ENCODE measurements at places on chromosomes 3 and 15. TPM values are rescaled to one million over a fixed set of nuclear protein-coding genes. Genes with fewer than 3 reads are reported as not detected.

SYNPR gene
- not detected for polyA plus RNA-seq

CSPG4 gene
- 6.4 TPM for polyA plus RNA-seq

DNA sequence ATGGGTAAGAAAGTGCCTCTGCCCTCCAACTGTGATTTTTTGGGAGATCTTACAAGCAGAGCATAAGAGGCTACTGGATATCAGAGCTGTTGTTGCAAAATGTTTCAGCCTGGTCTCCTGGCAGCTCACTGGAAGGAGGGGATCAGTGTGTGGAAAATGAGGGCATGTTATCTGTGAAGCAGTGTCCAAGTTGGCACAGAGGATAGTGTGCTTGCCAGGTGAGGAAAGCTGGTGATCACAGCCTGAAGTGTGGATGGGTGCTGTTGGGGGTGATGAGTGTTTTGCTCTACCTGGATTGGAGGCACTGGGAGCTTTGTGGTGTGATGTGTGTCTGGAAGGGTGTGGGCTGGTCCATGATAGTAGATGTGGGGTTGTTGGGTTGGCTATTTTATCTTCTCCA, 69.3 kb downstream of the MCTP2 start:
- DNase-seq = no peak

DNA sequence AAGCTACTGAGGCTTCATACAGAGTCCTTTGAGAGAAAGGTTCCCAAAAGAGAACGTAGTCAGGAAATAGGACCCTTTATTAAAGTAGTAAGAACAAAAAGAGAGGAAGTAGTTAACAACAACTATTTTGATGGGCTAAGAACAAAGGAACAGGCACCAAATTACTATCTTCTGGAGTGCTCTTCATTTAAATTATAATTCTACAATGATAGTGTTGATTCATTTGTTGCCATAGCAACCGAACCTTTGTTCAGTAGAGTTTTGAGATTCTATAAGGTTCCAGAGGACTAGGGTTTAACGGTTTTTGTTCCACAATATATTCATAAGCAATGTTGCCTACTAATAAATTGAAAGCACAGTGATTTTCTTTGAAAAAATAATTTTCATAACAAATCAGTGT, 78.8 kb downstream of the CMSS1 start:
- DNase-seq = no peak

GRCh38 chr15:101123222-101123910, 128.5 kb downstream of the CHSY1 start:
- no peak for DNase-seq

DNA sequence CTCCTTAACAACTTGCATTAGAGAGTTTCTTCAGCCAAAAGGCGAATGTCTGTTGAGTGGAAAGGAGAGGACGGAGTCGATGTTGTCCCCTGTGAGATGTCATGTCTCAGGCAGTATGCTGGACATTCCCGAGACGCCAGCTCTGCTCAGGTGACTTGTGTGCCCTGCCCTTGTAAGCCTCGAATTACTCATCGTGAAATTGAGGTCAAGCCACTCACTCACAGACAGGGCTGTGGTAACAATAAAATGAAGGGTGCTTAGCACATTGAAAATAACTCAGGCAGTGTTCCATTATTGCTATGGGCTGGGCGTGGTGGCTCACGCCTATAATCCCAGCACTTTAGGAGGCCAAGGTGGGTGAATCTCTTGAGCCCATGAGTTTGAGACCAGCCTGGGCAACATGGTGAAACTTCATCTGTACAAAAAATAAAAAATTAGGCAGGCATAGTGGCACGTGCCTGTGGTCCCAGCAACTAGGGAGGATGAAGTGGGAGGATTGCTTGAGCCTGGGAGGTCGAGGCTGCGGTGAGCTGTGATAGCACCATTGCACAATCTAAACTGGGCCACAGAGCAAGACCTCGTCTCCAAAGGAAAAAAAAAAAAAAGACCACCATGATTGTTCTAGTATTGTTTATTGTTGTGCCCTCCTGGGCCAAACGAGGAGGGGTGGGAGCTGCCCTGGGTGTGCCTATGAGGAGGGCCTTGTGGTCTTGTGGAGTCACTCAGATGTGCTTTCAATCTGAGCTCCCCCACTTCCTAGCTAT, 214.4 kb downstream of the THSD4 start:
- DNase-seq = peak; percentile 23

GRCh38 chr15:62588938-62589670, 424.0 kb upstream of the C2CD4B start:
- no peak for DNase-seq

DNA sequence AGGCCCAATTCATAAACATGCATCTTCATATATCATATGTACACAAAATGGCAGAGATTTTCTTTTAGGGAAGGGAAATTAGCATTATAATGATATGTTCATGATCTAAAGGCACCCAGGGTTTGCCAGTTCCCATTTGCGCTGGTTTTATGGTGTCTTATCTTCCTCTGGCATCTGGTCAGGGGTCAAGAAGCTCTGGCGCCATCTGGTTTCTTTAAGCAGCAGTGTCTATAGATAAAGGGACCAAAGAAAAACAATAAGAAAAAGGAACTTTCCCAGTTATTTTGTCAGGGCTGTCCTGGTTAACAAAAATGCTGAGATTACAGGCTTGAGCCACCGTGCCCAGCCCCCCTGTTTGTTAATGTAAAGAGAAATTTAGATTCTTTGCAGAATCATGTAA, 3.3 kb upstream of the DCP1A start:
- DNase-seq = peak; percentile 8

GRCh38 chr3:113968986-113969385, 21.2 kb downstream of the ZDHHC23 start:
- DNase-seq = no peak

DNA sequence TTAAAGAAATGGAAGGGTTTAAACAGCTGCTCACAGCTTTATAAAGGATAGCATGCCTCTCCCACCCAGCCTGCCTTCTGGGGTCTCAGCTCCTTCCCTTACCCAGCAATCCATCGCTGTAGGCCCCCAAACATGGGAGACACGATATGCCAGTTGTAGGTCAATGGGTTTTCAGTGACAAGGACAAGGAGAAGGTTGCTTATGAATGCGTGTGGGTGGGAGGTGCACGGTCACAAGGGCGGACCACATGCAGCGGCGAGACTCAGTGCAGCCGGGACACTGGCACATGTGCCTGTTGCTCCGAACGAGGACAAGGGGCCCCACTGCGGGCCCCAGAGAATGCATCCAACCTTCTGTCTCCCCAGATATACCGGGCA, 67.0 kb downstream of the MGLL start:
- no peak for DNase-seq

DNA sequence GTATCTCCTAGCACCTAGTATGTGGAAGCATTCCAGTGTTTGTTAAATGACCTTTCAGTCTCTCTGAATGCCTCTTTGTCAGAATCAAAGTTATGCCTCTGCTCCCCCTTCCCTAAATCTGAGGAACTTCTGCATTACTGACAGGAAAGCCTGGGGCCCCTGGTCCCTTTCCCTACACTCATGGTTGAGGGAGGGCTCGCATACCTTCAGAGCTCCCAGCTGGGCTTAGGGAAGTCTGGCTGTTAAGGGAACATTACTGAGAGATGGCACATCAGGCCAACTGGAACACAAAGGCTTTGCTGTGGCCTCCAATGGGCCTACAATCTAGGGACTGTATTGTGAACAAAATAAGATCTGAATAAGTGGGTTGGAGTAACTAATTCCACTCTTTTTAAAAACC, 10.3 kb downstream of the PKM start:
- DNase-seq = no peak

DNA sequence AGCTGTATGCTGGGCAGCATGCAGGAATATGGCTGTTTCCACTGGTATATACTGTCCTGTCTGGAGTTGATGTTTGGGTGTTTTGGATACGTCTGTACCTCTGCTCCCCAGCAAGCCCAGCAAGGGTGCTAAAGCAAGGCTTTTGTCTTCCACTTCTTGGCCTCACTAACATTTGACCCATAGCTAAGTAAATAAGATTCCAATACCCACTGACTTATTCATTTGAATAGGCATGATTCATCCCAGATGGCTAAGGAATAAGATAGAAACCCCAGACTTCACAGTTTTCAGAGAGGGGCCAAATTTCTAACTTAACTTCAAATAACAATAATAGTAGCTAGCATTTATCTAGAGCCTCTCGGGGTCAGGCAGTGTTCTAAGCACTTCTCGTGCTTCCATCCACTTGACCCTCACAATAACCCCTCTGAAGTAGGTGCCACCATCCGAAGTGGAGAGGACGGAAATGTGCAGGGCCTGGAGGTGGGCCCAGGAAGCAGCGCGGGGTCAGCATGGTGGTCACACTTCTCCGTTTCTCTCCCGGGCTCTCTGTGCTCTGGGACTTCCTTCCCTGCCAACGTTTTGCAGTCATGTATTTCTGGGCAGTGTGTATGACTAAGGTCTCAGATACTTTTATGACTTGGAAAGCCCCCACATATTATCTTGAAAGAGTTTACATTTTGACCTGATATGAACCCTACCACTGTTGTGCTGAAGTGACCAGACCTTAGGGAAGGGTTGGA, 39.3 kb downstream of the LRRK1 start:
- no peak for DNase-seq

GRCh38 chr3:177679568-177680471, 482.5 kb upstream of the TBL1XR1 start:
- no peak for DNase-seq

DNA sequence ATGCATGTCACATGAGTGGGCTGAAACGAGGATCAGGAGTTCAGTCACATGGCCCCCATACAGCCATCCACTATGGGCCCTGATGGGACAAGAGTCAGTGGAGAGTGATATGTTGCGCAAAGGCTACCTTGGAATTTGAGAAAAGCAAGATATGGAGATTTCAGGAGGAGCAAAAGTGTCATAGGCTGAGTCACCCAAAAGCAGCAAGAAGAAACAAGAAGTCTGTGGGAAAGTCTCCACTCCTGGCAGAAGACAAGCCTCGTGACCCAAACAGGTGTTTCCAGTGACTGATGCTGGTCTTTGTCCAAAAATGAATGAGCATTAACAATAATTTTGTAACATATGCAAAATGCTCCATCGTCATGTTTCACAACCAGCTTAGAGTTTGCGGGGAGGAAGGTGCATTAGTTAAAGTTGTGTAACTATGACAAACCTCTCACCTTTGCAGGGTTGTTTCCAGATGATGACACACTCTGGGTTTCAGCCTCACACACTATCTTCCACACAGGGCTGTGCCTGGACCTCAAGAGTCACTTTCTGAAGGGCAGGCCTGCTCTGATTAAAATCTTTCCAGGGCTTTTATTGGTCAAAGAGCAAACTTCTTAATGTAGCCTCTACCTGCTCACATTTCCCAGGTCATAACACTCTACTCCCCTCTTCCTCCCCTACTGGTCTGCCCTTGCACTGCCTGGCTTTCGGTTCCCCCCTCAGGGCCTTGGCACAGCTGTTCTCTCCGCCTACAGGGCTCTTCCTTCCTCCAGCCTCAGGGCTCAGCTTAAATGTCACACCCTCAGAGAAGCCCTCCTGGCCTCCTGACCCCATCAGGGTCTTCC, 3.9 kb upstream of the DNASE1L3 start:
- DNase-seq = no peak

- DNase-seq = no peak
Measured at GRCh38 chr15:89167267-89168176, 53.9 kb downstream of the RLBP1 start.

DNA sequence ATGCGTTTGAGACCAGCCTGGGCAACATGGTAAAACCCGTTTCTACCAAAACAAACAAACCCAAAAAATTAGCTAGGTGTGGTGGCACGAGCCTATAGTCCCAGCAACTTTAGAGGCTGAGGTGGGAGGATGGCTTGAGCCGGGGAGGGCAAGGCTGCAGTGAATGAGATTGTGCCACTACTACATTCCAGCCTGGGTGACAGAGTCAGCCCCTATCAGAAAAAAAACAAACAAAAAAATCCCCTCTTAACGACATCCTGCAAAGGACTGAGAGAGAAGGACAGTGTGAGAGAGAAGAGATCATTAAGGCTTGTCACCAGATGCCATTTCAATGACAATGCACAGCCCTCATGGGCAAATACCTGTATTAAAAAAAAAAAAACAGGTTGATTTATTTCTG, 266.7 kb upstream of the ATP10A start:
- DNase-seq = no peak

GRCh38 chr3:78506581-78507195, 1261.1 kb downstream of the ROBO1 start:
- DNase-seq = peak; percentile 22

- no peak for DNase-seq
Measured at GRCh38 chr15:76386178-76386577, 49.6 kb downstream of the ISL2 start.

DNA sequence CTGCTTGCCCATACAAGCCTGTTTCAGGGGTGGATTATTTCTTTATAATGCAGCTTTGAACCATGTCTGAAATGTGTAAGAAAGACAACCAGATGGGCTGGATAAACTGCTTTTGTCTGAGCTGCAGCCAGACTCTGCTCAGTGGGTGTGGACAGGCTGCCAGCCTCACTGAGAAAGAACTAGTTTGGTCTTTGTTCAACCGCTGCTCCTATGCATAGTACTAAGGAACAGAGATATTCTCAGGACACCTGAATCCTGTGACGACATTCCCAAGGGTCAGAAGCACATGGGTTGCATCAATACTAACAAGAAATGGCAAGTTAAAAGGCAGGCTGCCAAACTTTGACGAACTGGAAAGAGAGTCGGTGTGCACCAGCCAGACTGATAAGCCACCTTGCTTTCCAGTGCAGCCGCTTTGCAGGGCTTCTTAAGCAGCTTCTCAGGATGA, 57.2 kb downstream of the PLD1 start:
- no peak for DNase-seq

DNA sequence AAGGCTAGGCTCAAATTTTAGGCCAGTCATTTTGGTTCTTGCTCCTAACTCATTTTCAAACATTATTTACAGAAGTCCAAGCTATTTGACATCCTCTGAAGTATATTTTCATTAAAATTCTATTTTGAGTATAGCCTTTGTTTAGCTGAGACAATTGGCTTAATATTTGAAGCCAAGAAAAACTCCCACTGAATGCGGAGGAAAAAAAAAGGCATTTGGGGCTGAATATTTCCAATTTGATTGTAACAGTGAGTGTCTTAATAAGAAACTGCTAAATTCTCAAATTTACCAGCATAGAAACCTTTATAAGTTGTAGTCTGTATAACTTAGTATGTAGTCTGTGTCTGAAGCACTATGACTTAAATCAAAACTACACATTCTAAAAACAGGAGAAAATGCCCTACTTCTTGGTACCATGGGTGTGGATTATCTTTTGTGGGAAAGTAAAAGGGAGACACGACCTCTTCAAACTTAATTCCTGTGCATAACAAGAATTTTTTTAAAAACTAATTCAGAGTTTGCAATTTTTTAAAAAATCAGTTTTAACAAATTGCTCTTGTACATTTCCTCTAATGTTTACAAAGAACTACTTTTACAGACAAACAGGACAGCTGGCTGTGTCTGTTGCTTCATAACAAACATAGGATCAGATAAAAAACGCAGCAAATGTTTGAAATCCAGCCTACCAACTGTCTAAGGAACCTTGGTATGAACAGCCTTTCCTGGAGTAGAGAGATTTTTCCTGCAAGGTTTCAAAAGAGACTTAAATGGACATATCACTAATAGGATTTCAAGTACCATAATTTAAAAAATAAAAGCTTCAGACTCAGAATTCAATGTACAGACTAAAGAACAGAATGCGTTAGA, 52.7 kb upstream of the LMOD3 start:
- no peak for DNase-seq

GRCh38 chr15:89322822-89323221, 11.8 kb downstream of the POLG start:
- no peak for DNase-seq
